IPS-NIHi11 (cell line): ENCODE measurements at places on chromosomes 5 and 9.

GRCh38 chr9:123168586-123168985 is 99.8 kb downstream of the STRBP start:
- DNase-seq, result peak; percentile 11

DNA sequence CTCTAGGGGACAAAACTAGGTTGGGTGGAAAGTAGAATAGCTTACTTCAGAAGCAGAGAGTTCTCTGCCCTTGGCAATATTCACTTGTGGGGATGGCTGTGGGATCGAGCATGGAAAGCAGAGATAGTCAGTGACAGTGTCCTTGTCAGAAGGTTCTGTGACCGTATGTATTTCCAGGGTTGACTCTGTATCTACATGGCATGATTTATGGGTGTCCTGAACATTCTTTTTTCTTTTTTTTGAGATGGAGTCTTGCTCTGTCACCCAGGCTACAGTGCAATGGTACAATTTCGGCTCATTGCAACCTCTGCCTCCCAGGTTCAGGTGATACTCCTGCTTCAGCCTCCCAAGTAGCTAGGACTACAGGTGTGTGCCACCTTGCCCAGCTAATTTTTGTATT is 77.4 kb upstream of the LHFPL2 start:
- DNase-seq, result no peak

DNA sequence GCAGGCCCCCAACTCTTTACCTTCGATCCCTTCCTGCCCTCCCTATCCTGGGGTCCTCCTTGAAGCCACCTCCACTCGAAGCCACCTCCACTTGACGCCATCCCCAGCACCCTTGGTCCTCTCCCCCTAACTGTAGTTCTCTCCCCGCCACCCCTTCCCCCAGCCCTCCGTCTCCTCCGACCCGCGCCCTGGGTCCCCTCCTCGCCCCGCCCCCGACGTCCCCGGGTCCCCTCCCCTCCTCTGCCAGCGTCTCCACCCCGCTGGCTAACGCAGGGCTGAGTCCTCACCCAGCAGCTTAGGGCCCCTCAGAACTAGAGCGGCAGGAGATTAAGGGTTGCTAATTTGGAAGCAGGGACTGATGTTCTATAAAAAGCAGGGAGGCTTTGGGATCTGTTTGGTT is 30.6 kb upstream of the ANKRD33B start:
- peak; percentile 85 for DNase-seq

- DNase-seq, result peak; percentile 63
Observed at GRCh38 chr5:174418809-174419539, 305.4 kb upstream of the MSX2 start.

GRCh38 chr9:20742833-20743232 is 58.8 kb downstream of the FOCAD start:
- no peak for DNase-seq

DNA sequence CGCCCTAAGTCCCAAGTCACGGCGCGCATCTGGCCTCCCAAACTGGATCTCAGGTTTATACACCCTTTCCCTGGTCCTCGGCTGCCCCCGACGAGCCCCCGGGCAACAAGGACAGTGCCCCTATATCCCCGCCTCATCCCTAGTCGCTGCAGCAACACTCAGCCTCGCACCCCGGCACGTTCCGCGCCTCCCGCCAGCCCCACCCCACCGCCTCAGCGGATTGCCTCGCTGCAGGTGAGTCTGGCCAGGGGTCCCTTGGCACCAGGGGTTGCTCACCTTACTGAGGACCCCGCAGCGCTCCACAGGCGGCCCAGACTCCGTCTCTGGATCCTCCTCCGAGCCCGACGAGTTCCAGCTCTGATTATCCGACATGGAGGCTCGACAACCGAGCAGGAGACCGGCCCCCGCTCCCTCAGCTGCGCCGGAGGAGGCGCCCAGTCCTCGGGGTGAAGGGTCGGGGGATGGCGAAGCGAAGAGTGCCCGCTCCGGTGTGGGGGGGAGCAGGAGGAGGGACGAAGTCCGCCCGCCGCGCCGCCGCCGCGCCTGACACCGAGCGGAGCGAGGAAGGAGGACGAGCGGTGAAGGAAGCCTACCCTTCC is 494 bp downstream of the CERT1 start:
- peak; percentile 40 for DNase-seq

GRCh38 chr5:79971156-79971555 is 19.9 kb downstream of the MTX3 start:
- no peak for DNase-seq

DNA sequence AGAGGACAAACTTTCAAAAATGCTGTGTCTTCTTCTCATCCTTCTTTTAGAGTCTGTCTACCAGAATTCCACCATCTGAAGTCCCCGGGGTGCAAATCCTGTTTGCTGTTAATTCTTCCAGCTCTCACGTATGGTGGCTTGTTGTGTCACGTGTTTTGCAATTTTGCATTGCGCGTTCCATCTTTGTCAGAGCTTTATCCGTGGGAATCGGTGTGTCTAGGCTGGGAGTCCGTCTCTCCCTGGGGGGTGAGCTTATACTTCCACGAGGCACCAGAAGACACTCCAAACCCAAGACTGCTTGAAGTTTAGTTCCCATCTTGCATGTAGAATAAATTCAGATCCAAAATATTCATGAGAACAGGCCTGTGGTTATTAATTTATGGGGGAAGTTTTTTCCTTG is 6.1 kb upstream of the FIBCD1 start:
- no peak for DNase-seq

DNA sequence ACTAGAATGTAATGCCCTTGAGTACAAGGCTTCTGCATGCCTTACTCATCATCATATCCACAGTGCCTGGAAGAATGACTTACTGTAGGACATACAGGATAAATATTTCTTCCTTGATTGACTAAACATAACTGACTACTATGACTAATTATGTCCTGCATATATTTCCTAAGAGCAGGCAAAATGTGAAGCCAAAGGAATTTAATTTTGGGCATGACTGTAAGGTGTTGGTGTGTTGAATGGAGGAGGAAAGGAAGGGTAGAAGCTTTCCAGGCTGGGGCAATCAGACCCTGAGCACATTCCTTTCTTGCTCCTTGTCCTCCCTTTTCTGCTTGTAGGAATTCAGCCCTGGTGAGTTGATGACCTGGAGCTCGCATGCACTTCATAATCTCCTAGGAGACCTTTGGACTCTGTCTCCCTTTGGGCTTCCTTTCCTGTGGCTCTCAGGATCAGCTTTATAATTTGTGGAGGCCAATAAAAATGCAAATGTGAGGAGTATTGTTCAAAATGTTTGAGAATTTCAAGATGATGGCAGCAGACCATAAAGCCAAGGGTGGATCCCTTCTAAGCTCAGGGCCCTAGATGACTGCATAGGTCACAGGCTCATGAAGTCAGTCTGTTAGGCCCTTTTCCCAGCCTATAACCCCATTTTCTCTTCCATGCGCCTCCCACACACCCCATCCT is 174.0 kb downstream of the HMHB1 start:
- no peak for DNase-seq

- no peak for DNase-seq
Observed at GRCh38 chr5:95809414-95809960, 13.0 kb downstream of the GLRX start.

DNA sequence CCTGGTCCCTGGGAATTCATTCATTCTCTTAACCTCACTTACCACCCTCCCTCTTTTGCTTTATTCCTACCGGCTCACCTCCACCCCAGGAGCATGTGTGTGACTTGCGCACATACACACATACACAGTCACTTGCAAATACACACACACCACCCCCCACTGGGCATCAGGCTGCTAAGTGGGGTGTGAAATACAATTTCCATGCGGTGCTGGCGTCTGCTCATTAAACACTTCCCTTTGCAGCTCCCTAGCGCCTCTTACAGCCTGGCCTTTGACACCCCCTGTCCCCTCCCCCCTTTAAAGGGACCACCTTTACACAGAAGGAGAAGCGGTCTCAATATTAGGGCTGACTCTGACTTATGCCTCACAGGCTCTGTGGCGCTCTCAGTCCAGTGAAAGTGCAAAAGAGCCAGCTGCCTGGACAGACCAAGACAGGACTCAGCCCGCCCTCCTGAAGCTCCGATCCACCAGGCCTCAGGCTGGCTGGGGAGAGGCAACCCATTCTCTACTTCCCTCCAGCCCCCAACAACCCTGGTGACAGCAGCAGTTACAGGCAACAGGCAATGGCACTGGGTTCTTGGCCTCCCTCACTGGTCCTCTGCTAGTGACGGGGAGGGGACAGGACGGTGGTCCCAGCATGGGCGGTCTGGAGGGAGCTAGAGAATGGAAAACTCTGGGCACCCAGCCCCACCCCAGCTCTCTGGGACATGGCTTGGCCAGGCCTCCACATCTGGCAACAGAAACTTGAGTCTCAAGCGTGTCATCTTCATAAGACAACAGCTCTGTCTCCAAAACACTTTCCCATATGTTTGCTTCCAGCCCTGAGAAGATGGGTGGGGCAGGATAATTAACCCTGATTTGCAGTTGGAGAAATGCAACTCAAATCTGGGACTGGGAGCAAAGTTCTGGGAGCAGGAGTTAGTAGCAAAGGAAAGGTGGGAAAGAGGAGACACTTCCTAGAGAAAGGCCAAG is 12.0 kb downstream of the ENHO start:
- DNase-seq, result no peak

DNA sequence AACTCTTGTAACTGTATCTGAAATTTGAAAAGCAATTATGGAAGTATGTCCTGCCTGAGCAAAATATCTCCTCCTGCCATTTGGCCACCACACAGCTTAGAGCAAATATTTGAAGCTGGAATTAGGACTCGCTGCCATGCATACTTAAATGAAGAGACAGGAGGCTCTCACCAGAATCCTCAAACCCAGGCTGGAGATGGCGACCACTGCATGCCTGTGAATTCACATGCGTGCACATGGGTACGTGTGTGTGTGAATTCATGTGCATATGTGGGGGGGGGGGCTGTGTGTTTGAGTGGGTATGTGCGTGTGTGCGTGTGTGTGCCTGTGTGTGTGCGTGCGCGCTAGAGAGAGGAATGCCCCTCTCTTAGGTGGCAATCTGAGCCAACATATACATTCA is 84.1 kb upstream of the IRX1 start:
- no peak for DNase-seq

GRCh38 chr5:28313953-28314352 is 1275.6 kb upstream of the CDH9 start:
- DNase-seq, result no peak

DNA sequence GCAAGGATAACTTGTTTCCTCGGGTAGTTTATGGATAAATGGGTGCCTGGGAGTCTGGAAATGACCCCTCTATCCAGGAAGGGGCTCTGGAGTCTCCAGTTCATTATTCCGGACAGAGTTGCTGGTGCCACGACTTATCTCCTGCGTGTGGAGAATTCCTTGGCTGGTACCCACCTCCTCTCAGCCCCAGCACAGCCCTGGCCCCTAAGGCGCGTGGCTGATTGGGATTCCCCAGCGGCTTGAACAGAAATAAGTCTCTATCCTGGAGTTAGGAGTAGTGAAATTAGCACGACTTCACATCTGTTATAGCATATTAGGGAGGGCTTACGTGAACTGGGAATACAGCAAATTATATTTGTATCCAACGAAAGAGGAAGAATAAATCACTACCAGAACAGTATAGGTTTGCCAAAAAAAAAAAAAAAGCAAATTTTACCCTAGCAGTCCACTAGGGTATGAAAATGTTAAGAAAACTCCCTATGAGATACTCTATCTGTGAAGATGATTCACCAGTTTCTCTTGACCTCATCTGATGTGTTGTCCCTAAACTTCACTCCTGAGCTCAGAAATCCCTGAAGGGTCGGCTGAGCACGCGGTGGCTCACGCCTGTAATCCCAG is 172.5 kb upstream of the OTULINL start:
- no peak for DNase-seq

- DNase-seq, result no peak
Observed at GRCh38 chr9:79054500-79054899, 517.3 kb upstream of the TLE4 start.

GRCh38 chr5:89580976-89581375 is 698.0 kb upstream of the MEF2C start:
- DNase-seq, result no peak

GRCh38 chr9:91898451-91899218 is 51.4 kb downstream of the ROR2 start:
- DNase-seq, result peak; percentile 54

GRCh38 chr5:181114844-181115778 is 15.9 kb downstream of the OR2V1 start:
- no peak for DNase-seq

GRCh38 chr5:66909364-66909763 is 287.2 kb downstream of the CD180 start:
- DNase-seq, result no peak

DNA sequence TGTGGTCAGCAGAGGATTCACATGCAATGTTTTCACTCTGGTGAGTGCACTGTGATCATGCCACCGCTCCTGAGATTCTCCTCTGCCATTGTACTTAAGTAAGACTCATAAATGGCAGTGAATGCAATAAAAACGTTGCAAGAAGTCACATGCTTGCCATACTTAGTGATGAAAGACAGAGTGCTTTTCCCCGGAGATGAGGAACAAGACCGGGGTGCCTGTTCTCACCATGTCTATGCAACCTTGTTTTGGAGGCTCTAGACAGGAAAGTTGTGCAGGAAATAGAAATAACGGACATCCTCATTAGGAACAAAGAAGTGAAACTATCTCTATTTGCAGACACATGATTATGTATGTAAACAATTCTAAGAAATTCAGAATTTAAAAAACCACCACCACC is 84.7 kb upstream of the IRX2 start:
- DNase-seq, result no peak

DNA sequence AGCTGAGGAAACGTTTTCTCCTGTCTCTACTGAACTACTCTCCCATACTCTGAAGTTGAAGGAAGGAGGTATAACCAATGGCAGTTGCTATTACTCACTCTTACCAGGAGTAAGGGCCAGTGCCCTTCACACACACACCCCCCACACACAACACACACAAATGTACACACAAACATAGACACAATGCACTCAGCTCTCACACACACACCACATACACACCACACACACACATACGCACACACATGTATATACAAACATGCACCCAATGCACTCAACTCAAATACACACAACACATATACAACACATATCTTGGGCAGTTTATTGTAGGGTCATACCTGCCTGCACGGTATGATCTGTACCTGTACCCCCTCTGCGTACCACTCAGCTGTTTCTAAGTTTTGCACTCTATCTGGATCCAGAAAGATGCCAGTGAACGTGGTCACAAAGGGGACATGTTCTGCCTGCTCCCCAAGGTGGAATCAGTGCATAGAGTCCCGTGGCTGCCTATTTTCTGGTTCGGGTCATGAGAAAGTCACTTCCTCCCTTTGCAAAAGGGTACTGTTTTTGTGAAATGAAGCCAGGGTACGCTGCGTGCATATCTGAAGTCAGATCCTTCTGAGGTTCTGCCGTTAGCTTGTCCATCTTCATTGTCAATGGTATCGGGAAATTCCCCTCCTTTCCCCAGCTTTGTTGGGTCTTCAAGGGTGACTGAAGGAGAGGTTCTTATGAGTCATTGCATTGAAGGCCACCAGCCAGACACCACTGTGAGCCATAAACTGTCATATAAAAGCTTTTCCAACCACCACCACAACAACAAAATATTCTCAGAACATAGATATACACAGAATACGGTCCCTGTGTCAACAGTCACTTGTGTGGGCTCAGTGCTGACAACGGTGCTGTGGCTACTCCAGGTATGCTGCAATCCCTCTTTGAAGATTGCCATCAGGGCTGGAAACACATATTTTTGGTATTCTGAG is 131.9 kb downstream of the UGCG start:
- DNase-seq, result no peak
